ENCODE measurements at places on chromosomes 5 and 9.

- DNase-seq: no peak
Measured at GRCh38 chr5:80092486-80093107, 57.4 kb downstream of the THBS4 start.

DNA sequence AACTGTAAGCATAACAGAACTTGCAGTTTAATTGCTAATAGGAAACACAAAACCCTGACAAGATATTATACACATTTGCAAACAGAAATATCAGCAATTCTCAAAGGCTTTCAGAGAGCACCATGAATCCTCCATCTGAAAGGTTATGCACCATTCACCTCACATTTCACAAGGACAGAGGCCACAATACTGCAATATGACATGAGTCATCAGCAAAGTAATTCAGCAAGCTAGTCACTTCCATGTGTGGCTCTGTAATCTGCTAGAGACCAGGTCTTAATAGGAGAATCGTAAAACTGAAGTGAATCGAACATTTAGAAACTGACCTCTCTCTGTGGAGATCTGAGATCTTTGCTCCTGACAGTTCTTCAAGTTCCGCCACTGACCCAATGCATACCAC lies 28.3 kb downstream of the IARS1 start:
- no peak for DNase-seq

DNA sequence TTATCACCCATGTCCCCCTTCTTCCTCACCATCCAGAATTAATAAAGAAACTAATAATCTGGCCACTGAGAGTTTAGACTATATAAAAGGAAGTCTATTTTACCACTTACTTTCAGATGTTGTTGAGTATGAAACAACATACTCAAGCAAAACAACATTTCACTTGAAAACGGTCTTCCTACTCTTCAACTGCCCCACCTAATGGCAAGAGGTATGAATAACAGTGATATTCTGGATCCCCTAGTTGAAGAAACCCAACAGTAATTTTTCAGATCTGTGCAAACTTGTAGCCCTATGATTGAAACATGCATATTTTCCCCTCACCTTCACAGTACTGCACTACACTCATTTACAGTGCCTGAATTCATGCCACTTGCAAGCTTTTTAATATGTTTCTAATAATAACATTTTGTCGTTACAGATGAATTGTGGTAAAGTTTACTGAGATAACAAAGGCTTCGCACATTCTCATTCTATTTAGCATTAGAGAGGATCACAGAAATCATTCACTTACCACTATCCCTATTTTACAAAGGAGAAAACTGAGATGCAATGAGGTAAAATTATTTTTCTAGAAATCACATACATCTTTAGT lies 267.9 kb upstream of the PDE4D start:
- no peak for DNase-seq

GRCh38 chr5:148788636-148789035 lies 37.8 kb upstream of the ADRB2 start:
- no peak for DNase-seq

GRCh38 chr9:137570566-137570965 lies 8.2 kb downstream of the DPH7 start:
- no peak for DNase-seq

- no peak for DNase-seq
Measured at GRCh38 chr9:85215961-85216360, 525.8 kb downstream of the AGTPBP1 start.
